ENCODE measurements at places on chromosomes 12 and 14.
A peak's percentile ranks its signal among the peaks of the same experiment; 100 is the strongest.

DNA sequence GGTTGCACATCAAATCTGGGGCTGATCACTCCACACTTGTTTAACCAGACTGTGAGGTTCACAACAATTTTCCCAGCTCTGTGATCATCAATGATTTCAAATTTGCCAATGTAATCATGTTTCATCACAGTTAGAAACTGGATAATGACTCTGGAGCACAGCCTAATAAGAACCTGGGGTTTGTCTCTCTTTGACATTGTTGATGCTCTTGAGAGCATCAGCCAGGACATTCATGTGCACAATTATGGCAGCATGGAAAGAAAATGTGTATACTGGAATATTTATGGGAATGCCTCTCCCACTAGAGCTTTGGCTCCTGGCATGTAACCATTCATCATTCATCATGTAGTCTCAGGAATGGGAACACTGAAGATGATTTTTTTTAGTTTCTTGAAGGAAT is 47.0 kb downstream of the SIX1 start:
- DNase-seq: no peak

- DNase-seq: no peak
Observed at GRCh38 chr12:51442324-51442723, 17.7 kb downstream of the SLC4A8 start.

GRCh38 chr12:69161829-69162228 is 77.5 kb upstream of the CPSF6 start:
- peak; percentile 2 for DNase-seq

- no peak for DNase-seq
Observed at GRCh38 chr12:76523408-76523807, 36.2 kb downstream of the OSBPL8 start.

- DNase-seq: peak; percentile 71
Observed at GRCh38 chr14:88518592-88519512, 36.0 kb downstream of the PTPN21 start.

GRCh38 chr12:131608740-131609690 is 101.9 kb upstream of the SFSWAP start:
- DNase-seq: peak; percentile 50

GRCh38 chr12:93714382-93714781 is 37.2 kb downstream of the CRADD start:
- DNase-seq: no peak

Data from fibroblast of skin of back (primary cell).